ENCODE measurements at places on chromosomes 11 and 22. TPM values are rescaled to one million over a fixed set of nuclear protein-coding genes. Genes with fewer than 3 reads are reported as not detected.

- no peak for DNase-seq
- H3K4me1 ChIP-seq, result peaks cover 10% of the 10 kb centered on the region
- H3K27me3 ChIP-seq, result no peaks in the 10 kb centered on the region
- no peak overlapping the region for H3K27ac ChIP-seq
- H3K36me3 ChIP-seq, result no peaks in the 10 kb centered on the region
Observed at GRCh38 chr22:31378123-31378522, 21.3 kb upstream of the DRG1 start.

DNA sequence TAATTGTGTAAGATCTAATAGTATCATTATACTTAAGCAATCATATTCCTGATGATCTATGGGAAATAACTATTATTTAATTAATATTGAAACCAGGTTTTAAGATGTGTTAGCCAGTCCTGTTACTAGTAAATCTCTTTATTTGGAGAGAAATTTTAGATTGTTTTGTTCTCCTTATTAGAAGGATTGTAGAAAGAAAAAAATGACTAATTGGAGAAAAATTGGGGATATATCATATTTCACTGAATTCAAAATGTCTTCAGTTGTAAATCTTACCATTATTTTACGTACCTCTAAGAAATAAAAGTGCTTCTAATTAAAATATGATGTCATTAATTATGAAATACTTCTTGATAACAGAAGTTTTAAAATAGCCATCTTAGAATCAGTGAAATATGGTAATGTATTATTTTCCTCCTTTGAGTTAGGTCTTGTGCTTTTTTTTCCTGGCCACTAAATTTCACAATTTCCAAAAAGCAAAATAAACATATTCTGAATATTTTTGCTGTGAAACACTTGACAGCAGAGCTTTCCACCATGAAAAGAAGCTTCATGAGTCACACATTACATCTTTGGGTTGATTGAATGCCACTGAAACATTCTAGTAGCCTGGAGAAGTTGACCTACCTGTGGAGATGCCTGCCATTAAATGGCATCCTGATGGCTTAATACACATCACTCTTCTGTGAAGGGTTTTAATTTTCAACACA lies 6.4 kb downstream of the BIRC3 start:
- peaks cover 4% of the 10 kb centered on the region for H3K27me3 ChIP-seq
- no peak overlapping the region for H3K27ac ChIP-seq
- no peak for DNase-seq
- H3K36me3 ChIP-seq, result no peaks in the 10 kb centered on the region
- no peak overlapping the region for H3K4me3 ChIP-seq

DNA sequence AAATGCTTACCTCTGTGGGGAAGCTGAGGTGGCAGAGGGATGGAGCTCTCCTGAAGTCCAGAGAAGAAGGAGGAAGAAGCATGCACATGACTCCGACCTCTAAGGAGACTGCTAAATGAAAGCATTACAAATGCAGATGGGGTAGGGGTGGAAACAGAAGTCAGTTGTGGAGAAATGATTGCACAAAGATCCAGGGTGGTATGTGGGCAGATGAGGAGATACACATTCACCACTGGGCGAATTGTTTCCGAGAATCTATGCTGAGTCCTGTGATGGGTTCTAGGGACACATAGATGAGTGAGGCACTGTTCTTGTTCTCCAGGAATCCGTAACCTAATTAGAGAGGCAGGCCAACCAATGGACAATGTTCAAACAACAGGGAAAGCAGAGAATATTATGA lies 188.9 kb upstream of the ZBED5 start:
- H3K27me3 ChIP-seq, result no peaks in the 10 kb centered on the region
- DNase-seq, result no peak
- no peak overlapping the region for H3K27ac ChIP-seq
- no peaks in the 10 kb centered on the region for H3K4me1 ChIP-seq
- no peaks in the 10 kb centered on the region for H3K36me3 ChIP-seq

Gene SCUBE1
- not detected for total RNA-seq

GRCh38 chr11:40597546-40598113 lies 861.8 kb downstream of the LRRC4C start:
- no peaks in the 10 kb centered on the region for H3K36me3 ChIP-seq
- no peak overlapping the region for H3K27ac ChIP-seq
- no peaks in the 10 kb centered on the region for H3K4me1 ChIP-seq

GRCh38 chr11:95556342-95557163 lies 233.0 kb downstream of the FAM76B start:
- DNase-seq, result no peak
- H3K27ac ChIP-seq, result no peak overlapping the region
- no peak overlapping the region for H3K4me3 ChIP-seq
- H3K27me3 ChIP-seq, result no peaks in the 10 kb centered on the region
- H3K36me3 ChIP-seq, result no peaks in the 10 kb centered on the region
- H3K4me1 ChIP-seq, result no peaks in the 10 kb centered on the region

Gene SLC22A12
- not detected for total RNA-seq

GRCh38 chr22:35051013-35051535 lies 14.9 kb upstream of the ISX start:
- H3K27me3 ChIP-seq, result no peaks in the 10 kb centered on the region
- H3K4me3 ChIP-seq, result no peak overlapping the region
- H3K27ac ChIP-seq, result no peak overlapping the region
- H3K4me1 ChIP-seq, result peaks cover 22% of the 10 kb centered on the region

DNA sequence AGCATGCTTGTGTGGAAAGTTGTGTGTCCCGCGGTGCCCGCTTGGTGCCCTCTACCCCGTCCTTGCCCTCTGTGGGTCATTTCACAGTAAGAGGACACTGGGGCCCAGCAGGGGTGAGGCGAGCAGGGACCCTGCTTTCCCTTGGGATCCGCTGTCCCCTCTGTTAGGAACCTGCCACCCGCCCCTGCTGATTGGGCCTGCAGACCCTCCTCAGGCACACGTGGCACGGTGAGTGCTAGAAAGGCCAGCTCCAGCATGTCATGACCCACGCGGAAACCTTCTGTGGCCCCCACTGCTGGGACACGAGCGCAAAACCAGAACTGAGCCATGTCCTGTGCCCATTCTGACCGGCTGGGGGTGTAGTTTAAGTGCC lies 353.1 kb downstream of the TBC1D22A start:
- no peaks in the 10 kb centered on the region for H3K4me1 ChIP-seq
- H3K27me3 ChIP-seq, result no peaks in the 10 kb centered on the region
- no peak for DNase-seq
